ENCODE measurements at places on chromosomes 5 and 9.

DNA sequence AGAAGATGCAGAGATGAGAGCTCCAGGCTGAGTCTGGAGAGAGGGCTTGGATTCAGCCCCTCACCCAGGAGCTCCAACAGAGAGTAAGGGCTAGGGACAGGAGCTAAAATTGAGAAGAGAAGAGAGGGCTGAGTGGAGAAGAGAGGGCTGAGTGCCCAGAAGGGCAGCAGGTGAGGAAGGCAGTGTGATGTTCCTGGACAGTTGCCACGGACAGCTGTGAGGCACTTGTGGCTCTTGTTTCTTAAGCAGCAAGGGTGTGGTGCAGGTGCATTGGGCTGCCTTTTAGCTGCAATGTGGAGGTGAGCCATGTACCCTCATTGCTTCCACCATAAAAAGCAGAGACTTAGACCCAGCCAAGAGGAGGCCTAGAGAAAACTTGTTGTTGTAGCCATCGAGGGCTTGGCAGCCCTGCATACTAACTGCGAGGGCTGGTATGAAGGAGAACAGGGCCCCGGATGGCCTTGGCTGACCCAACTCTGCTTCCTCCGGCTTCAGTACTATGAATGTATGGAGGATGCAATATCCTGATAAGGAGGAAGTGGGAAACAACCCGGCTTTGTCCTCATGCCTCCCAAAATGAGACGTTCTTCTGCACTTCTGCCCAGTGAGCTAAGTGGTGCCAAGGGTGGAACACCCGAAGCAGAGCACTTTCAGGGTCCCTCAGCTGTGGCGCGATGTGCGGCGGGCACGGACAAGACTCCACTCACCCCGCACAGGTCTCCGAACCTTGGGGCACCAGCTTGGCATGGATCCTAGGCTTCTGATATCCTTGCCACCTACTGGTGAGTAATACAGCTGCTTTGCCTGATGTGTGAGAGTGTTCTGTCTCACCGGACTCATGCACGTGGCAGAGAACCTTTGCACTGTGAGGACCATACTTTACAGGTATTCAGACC is 65.2 kb downstream of the LRRC70 start:
- DNase-seq, result no peak

GRCh38 chr5:2193542-2194235 is 311.0 kb upstream of the IRX4 start:
- DNase-seq, result no peak

- no peak for DNase-seq
These were observed 1.1 kb downstream of the CRAT start for GRCh38 chr9:129109537-129109903.

GRCh38 chr5:141641634-141642267 is 5.0 kb downstream of the RELL2 start:
- DNase-seq, result no peak

DNA sequence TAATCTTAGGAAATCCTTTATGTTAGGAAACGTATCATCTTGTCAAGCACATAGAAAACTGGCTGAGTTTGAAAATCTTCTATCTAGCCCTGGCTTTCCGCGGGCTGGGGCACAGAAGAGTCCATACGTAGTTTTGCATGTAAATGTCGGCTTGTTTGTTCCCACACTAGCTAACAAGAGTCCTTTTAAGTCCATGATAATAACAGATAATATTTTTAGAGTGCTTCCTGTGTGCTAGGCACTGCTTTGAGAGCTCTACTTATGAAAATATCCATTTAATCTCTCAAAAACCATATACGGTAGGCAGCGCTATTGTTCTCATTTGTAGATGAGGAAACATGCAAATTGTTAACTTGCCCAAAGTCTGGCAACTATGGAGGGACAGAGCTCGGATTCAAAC is 40.5 kb downstream of the FYB1 start:
- DNase-seq, result no peak

GRCh38 chr5:16894236-16895057 is 41.6 kb downstream of the MYO10 start:
- no peak for DNase-seq

DNA sequence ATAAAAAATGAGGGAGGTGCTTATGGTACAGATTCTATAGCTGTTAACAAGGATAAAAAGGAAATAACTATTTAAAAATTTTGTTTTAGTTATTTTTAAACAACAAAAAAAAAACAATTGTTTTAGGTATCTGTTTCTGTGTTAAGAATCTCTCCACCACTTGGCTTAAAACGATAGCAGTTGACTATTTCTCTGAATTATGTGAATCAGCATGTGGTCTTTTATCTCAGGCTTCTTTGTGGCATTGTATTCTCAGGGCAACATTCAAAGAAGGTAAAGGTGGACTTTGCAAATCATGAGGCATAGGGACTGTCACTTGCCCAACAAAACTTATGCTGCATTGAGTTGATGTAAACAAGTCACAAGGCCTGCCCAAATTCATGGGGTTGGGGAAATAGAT is 55.2 kb downstream of the ERBIN start:
- DNase-seq, result no peak

DNA sequence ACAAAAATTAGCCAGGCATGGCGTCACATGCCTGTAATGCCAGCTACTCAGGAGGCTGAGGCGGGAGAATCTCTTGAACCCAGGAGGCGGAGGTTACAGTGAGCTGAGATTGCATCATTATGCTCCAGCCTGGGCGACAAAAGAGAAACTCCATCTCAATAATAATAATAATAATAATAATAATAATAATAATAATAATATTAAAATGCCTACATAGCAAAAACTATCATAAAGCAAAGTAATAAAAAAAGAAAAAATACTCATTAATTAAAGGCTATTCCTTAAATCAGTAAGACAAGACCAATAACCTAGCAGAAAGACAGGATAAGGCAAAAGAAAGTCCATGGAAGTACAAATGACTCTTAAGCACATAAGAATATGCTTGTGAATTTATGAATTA is 50.0 kb downstream of the MRPS27 start:
- no peak for DNase-seq

DNA sequence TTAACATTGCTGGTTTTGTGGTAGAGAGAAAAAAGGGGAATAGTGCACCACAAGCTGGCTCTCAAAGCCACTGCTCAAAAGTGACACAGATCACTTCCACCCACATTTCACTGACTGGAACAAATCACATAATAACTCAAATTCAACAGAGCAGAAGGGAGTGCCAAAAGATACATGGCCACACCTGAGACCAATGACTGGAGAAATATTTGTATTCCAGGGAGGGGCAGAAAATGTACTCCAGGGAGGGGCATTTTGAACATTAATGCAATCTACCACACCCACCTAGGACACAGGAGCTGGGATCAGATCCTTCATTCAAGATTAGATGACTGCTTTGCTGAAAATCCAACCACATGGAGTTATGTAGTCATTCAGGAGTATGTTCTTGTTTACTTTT is 44.8 kb upstream of the ALDOB start:
- no peak for DNase-seq

DNA sequence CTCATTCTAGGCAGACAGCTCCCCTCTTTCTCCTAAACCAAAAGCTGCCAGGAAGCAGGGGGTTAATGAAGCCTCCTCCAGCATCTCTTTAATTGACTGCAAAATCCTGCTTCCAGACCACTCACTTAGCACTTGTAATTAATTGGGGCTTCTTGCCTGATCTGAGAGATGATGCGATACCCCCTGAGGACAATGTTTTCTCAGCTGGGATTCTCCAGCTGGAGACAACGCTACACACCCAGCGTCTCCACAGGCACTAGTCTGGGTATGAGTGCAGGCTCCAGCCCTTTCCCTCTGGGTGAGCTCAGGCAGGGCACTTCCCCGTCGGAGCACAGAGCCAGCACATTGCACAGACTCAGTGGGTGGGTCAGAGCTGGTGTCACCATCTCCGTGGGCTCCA is 16.1 kb downstream of the CPLX2 start:
- DNase-seq, result no peak

DNA sequence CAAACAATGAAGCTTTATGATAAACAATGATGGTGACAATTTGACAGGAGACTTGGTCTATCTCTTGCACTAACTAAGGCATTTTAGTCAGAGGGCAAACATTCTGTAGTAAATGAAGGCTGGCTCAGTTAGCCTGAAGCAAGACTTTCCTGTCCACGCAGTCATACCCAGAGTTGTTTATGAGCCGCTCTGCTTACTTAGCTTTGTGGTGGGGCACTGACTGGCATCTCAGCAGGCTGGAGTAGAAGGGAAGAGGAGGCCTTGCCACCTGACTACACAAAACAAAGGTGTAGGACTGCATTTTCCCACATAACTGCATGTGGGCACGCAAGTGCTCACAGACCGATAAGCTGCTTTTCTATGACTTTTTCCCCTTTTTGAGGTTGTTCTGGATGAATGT is 133.7 kb upstream of the EPB41L4A start:
- DNase-seq, result no peak

DNA sequence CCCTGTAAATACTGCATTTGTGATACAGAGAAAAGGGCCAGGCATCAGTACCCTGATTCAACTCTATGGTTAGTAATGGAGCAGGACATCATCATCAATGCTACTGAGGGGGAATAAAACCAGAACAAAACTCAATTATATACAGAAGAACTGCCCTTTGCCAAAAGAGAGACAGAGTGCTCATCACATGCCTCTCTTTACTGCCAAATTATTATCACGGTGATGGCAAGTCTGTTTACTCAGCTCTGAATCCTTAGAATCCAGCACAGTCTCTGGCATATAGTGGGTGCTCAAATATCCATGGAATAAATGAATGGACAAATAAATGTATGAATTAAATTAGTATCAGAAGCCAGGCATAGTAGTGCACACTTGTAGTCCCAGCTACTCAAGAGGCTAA is 130.2 kb downstream of the TTC39B start:
- no peak for DNase-seq

DNA sequence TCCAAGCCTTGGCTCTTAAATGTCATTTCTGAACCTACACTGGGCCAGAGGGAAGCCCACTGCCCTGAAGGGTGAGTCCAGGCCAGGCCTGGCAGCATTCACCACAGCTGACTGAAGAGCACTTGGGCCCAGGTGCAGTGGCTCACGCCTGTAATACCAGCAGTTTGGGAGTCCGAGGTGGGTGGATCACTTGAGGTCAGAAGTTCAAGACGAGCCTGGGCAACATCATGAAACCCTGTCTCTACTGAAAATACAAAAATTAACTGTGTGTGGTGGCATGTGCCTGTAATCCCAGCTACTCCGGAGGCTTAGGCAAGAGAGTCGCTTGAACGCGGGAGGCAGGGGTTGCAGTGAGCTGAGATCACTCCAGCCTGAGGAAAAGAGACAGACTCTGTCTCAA is 5.1 kb downstream of the CCIN start:
- no peak for DNase-seq

- no peak for DNase-seq
These were observed 412.8 kb downstream of the TLE4 start for GRCh38 chr9:79984429-79985067.

DNA sequence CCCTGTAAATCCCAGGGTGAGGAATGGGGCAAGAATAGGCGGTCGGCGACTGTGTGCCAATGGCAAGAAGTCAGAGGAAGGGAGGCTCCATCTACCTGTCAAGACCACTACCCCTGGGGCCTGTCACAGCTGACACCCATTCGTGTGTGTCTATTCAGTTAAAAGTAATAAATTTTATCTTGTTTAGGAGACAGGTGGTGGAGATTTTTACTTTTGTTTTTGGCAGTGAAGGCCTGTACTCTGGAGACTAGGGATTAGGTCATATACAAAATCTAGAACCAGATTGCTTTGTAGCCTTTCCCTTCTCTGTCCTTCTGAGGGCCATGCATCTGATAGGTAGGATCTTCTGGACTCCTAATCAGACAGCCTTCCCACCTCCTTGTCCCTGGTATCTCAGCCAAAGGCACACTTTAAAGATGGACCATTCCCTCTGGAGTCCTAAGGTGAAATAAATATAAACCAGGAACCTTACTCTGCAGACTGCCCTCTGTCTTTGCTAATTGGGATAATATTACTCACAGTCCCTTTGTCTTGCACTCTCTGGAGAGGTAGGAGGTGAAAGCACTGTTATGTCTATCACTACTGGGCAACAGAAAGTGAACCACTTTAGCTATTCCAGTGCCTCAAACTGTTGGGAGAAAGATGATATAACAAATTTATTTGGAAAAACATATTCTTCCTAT is 213.2 kb upstream of the ACTBL2 start:
- no peak for DNase-seq

DNA sequence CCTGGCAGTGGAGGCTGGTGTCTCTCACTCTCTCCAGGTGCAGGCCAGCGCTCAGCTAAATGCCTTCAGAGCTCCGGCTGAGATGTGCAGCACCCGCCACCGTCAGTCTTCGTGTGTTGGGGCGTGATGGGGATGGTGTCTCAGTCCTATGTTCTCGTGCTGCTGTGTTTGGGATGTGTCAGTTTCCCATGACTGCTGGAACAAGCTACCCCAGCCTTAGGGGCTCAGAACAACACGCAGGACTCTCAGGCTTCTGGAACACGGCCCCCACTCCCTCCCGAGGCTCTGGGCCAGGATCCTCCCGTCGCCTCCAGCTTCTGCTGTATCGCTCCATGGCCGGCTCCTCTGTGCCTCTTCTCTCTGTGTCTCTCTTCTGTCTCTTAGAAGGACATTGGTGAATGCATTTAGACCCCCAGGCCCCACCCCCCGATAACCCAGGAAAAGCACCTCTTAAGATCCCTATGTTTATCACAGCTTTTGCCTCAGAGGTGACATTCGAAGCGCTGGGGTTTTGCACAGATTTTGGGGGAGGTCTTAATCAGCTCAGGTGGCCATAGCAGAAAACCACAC is 9.6 kb upstream of the CEP72 start:
- DNase-seq, result no peak

- DNase-seq, result no peak
These were observed 263.7 kb upstream of the DAPK1 start for GRCh38 chr9:87233899-87234455.
